ENCODE measurements at places on chromosomes 3 and 15.

- no peak for DNase-seq
These were observed 24.5 kb upstream of the GMNC start for GRCh38 chr3:190886945-190887344.

DNA sequence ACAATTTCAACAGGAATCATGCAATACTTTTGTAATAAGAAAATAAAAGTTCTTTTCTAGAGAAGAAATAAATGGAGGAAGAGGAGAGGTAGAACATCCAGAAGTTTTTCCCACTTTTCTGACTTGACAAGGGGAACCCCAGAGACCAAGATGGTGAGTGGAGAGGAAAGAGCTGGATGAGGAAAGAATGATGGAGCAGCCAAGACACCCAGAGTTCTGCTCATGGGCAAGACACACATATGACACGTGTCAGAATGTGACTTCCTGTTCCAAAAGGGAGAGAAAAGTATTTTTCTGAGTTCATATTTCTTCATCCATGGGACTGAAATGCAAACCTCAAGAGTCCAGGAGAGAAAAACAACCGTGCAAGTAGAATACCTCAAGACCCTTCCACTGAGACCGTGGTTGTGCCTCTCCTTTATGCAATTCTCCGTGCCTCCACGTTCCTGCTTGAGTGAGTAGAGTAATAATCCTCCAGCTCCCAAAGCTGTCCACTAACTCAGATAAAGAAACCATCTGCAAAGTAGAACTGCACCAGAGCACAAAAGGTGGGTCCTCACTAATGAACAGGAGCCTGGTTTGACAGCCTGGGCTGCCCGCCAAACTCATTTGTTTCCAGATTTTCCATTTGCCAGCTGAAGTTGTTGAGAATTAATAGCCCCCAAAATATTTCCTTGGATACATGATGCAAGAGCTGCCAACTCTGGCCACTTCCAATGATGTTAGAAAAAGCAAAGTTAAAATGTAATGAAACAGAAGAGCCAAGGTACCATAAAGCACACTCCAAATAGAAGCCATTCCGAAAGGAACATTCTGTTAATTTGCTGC is 272.6 kb upstream of the IGF1R start:
- DNase-seq: no peak

- no peak for DNase-seq
These were observed 66.5 kb upstream of the BCL6 start for GRCh38 chr3:187811585-187812250.

DNA sequence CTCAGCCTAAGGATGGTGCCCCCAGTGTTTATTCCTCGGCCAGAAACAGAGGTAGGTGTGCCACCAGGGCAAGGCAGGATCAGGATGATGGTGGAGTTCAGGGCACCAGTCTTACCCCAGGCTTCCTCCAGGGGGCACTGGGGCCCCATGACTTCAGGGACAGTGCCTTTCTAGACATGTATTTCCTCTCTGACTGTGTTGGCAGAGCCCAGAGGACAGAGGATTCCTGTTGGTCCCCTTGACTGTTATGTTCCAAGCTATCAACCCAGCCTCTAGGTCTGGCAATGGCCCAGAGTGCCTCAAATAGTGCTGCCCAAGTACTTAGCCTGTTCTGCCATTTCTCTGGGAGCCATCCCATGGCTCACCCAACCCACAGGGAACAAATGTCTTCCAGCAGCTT is 2.8 kb downstream of the HEMK1 start:
- peak; percentile 59 for DNase-seq

GRCh38 chr3:66036586-66037148 is 2.1 kb downstream of the MAGI1 start:
- no peak for DNase-seq

DNA sequence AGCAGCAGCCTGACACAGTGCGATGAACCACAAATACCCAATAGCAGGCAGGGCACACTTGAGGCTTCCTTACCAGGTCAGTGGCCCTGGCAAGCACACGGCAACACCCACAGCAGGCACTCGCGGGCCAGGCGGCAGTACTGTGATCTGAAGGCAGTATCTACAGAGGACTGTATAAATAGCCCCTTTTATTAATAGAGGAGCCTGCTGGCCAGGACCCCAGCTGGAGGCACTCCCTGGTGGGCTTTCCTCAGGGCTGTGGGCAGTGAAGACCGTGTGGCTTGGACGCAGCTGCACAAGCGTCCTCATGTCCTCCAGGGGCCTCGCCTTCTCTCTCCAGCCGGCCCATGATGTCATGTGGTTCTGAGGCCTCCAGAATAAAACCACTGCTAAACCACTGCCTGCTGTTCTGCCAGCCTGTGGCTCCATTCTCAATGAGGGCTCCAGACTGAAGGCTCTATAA is 44.1 kb downstream of the LRIG1 start:
- no peak for DNase-seq

DNA sequence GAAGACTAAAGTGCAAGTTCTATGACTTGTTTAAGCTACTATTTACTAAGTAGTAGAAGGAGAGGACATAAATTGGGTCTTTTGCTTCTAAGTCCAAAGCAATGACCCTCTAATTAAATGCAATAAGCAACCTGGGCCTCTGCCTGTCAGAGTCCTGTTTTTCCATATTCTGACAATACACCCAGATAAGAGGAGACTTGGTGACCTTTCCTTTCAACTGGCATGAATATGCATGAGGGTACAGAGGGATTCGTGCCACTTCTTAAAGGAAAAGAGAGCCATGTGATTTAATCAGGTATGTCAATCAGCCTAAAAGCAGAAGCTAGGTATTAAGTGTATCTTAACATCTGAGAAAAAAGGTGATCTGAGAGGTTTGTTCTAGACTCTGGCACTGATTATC is 50.7 kb upstream of the FGF7 start:
- no peak for DNase-seq

DNA sequence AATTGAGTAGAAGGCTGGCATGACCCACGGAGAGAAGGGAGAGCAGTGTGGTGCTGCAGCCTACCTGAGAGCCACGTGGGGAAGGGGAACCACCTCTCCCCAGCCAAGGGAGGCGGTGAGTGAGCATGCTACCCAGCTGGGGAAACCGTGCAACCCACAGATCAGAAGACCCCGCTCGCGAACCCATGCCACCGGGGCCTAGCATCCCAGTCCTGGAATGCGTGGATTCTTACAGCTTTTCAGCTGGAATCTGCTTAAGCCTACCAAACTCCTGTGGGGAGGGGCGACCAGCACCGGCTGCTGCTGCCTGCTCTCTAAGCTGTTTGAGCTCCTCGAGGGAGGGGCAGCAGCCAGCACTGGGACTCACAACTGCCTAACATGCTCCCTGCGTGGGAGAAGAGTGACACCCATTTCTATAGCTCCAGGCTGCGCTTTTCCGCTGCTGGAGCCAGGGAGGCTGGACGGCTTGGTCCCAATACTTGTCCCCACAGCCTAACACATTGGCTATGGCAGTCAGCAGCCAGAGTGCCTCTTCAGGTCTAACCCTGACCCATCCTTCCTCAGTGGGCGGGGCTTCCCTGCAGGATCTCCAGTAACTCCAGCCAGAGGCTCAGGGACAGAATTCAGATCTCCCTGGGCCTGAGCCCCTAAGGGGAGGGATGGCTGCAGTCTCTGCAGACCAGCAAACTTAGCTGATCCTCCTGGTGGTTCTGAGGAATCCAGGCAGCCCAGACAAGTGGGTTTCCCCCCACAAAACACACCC is 20.0 kb upstream of the TEX55 start:
- no peak for DNase-seq

DNA sequence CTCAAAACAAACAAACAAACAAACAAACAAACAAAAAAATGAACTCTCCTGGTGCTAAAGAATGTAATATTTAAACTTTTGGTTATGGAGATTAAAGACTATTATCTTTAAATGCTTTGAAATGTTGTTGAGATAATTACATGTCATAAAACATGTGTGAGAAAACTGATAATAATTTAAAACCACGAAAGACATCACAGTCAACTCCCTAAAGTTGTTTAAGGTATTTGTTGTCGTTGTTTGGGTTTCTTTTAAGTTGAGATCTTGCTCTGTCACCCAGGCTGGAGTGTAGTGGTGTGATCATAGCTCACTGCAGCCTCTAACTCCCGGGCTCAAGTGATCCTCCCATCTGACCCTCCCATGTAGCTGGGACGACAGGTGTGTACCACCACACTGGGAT is 12.0 kb downstream of the EFCAB12 start:
- no peak for DNase-seq

- DNase-seq: no peak
These were observed 979.3 kb downstream of the IGSF11 start for GRCh38 chr3:118055381-118055780.

GRCh38 chr3:164521644-164522043 is 556.7 kb downstream of the SI start:
- no peak for DNase-seq

DNA sequence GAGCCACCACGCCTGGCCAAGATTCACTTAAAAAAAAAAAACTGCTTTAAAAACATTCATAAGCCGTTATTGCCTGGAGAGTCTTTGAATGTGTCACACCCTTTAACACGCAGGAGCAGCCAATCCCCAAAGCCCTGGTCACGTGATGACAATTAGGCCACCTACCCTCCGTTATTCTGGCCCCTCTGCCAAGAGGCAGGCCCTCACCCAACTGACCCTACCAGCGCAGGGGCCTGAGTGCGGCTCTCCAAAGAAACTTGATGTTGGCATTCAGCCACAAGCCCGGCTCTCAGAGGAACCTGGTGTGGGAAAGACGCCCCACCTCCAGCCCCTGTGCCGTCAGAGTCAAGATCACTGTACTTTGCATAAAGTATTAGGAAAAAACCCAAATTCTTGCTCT is 11.6 kb upstream of the MUC4 start:
- no peak for DNase-seq

DNA sequence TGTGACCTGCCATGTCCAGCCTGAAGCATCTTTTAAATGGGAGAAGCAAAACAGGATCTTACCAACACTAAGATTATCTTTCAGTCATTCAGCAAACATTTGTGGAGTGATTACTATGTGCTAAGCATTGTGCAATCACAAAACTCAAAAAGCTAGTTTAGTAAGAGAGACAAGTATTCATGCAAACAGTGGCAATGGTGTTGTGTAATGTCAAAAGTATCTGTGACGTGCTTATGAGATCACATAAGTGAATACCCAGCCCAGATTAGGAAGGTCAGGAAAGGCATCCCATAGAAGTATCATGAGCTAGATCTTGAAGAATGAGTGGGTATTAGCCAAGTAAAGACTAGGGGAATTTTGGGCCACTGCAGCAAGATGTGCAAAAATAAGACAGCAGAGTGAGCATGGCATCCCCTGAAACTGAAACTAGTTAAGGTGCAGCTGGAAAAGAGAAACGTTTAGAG is 32.1 kb downstream of the SEC62 start:
- DNase-seq: no peak

DNA sequence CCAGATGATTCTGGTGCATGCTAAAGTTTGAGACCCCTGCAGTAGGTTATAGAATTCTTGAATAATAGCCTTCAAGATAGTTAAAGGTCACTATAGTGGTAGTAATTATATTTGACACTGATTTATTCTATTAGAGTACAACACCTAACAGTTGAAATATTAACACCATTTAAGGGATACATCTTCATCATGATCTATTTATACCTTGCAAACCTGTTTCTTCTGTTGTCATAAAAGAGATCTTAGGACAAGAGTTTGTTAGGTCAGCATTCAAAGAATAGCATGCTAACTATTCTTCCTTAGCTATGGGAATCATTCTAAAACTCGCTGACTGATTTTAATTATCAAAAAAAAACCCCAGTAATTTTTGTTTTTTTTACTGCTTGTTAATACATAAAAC is 46.5 kb downstream of the TSC22D2 start:
- no peak for DNase-seq

DNA sequence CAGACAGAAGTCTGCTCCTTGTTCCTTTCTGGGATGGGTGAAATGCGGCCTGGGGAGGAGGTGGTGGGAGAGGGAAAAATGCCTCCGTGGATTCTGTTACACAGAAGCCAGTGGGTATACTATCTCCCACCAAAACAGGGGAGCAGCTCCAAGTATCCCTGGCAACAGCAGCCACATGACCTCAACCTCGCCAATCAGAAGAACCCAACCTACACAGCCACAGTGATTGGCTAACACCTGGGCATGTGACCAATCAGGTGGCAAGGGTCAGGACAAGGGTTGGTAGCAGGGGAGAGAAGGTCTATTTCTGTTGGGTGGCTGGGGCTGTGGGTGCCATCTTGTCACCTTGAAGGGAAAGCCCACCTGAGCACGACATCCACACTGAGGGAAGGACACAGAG is 9.1 kb upstream of the ACAD9 start:
- no peak for DNase-seq

- no peak for DNase-seq
These were observed 156.8 kb upstream of the ICE2 start for GRCh38 chr15:60635507-60636352.

- no peak for DNase-seq
These were observed 150.3 kb downstream of the PDE8A start for GRCh38 chr15:85131915-85132314.

GRCh38 chr3:37862219-37862902 is 681 bp downstream of the CTDSPL start:
- no peak for DNase-seq

GRCh38 chr3:36446276-36446675 is 66.0 kb downstream of the STAC start:
- DNase-seq: no peak

DNA sequence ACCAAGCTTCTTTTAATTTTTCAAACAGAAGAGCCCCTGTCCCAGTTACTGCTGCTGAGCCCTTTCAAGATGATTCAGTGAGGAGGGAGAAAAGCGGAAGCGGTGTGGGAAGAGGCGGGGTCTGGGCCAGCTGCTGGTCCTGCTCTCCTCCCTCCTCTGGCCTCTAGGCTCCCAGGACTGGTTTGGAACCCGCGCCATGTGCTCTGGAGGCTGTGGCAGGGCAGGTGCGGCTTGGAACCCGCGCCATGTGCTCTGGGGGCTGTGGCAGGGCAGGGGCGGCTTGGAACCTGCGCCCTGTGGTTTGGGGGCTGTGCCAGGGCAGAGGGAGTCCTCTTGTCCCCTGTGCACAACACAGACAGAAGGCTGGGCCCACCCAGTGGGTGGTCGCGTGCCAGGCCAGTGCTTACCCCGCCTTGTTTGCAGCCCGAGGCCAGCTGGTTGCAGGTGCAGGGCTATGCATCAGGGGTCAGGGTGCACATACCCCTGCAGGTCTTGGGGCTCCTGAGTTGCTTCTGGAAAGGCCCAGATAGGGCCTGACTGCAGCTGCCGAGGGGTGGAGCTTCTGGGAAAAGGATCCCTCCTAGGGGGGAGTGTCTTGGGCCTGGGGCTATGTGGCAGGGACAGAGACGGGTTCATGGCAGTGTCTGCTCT is 12.2 kb downstream of the ALG1L2 start:
- DNase-seq: no peak

DNA sequence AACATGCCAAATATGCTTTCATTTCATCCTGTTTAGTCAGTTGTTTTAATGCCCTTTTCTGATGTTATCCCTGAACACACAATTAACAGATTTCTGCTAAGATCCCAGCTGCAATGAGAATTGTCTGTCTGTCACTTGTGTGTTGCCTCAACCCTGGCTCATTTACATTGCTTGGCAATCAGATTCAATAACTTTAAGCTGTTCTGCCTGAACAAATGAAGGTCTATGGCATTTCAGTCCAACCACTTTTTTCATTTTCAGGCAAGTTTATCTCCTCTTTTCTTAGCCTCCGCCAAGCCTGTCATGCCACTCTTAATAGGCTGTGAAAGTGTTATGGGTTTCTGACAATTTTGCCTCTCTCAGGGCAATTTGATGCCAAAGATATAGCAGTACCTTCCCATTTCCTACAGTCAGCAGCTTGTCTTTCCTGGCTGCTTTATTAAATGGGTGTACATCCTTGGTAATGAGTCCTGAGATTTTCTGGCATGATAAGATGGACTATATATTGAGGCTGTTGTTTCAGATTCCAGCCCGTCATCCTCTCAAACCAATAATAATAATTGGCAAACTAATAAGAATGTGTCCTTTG is 68.7 kb upstream of the ADAMTS9 start:
- no peak for DNase-seq

- no peak for DNase-seq
These were observed 293.7 kb upstream of the GADL1 start for GRCh38 chr3:31188112-31188511.

Measured in stimulated activated CD8-positive, alpha-beta memory T cell treated with anti-CD3 and anti-CD28 coated beads, Interleukin-15, amount 100 ng/mL, for 24 hours (primary cell).